ENCODE measurements at places on chromosomes 6 and 20.

- DNase-seq = no peak
These were observed 83.1 kb upstream of the FOXQ1 start for GRCh38 chr6:1228754-1229191.

- DNase-seq = no peak
These were observed 405.5 kb upstream of the PLCB4 start for GRCh38 chr20:8663424-8663823.

GRCh38 chr6:3848380-3848779 is 793 bp upstream of the FAM50B start:
- no peak for DNase-seq

DNA sequence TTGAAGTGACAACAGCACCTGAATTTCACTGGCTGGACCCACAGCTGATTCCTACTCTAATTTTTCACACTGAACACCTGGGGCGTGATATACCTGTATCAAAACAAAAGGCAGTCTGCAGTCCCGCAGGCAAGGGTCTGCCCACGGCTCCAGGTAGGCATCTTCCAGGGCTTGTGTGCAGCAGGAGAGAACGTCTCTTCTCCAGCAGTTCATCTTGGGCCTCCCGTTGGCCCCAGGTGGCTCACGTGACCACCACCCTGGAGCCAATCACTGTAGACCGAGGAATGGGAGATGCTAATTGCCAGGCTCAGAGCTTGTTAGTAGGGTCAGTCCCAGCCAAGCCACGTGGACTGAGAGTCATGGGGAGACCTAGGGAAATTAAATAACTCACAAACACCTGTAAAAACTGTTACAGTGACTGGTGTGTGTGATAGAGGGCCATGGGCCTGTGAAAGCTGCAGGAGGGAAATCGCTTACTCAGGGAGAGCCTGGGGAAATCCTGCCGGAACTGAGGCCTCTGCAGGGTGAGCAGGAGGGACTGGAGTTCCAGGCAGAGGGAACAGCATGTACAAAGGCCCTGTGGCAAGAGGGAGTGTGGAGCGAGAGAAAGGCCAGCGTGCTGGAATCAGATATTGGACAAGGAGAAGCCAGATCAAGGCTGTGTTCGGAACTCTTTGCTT is 83.4 kb downstream of the EYA2 start:
- DNase-seq = no peak

DNA sequence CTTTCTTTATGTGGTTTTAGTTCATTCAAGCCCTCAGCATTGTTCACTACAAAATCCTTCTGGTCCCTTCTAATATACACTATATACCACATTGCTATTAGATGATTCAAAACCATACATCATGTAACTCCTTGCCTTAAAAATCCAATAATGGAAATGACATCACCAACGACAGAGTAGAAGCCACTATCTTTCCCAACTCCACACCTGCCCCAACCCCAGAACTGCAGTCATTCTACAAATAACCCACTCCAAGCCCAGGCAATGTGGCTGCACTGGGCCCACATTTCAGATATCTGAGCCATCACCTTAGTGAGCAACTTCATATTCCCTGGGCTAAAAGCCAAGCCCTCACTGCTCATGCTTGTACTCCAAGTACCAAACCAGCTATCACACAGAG is 22.6 kb upstream of the RUNX2 start:
- no peak for DNase-seq

DNA sequence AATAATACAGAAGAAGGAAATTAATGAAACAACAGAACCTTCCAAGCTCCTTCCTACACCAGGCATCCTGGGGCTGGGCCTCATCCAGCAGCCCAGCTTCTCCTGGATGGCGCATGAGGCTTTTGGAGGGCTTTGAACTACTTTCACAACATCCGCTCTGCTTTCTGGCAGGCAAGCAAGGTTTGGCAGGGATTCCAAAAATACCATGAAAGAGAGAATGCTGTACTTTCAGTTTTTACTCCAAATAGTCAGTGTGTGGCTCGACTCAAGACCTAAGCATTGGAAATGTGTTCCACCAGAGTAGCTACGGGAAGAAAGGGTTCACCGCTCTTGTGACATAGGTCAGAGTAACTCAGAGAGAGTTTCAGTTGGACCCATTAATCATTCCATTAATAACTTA is 125.4 kb downstream of the OPRM1 start:
- DNase-seq = peak; percentile 57

- DNase-seq = no peak
These were observed 11.1 kb downstream of the TMEM74B start for GRCh38 chr20:1173698-1174097.

DNA sequence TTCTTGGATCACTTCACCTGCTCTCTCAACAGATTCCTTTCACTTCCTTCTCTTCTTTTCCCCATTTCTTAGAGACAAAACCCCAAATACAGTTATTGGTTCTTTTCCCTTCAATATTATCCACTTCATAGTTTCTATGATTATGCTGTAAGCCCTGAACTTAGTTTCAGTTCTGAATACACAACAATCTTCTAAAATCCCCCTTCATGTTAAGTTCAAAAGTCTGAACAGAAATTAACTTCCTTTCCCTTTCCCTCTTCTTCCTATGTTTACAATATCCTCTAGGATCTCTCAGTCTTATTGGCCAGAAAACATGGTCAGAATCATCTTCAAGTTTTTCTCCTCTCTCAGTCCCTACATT is 57.7 kb downstream of the OGFRL1 start:
- DNase-seq = no peak

GRCh38 chr6:52499681-52500236 is 77.1 kb downstream of the TRAM2 start:
- DNase-seq = no peak

DNA sequence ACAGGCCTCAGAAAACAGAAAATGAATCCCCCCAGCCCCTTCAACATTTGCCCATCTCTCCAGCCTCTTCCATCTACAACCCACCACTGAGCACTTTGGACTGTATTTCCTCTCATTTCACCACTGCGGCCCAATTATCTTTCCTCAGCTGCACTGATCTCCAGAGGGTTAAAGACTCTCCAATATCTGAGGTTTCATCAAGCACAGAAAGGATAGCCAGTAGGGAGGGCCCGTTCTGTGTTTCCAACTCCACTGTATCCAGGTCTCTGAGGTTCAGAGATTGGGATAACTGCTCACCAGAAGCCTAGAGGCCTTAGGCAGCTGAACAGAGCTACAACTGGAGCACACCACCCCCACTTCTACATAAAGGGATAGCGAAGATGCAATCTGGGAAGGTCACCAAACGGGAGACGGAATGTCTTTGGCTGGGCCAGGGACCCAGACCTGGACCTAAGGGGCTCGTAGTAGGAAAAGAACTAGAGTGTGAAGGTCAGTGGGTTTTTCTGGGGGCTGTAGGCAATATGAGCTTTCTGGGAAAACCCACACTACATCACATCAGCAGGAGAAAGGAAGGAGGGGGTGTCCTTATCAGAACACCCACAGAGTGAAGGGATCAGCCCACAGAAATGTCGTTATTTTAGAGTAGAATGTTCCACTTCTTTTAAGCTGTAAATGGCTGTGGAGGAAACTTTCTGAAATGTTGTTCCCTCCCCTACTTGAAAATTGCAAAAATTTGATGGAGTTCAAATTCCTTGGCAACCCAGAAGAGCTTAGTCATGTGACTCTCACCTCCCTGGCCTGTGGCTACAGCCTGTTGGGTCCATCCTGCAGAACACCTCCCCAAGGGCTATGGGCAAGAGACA is 7.3 kb downstream of the KCNK5 start:
- no peak for DNase-seq

DNA sequence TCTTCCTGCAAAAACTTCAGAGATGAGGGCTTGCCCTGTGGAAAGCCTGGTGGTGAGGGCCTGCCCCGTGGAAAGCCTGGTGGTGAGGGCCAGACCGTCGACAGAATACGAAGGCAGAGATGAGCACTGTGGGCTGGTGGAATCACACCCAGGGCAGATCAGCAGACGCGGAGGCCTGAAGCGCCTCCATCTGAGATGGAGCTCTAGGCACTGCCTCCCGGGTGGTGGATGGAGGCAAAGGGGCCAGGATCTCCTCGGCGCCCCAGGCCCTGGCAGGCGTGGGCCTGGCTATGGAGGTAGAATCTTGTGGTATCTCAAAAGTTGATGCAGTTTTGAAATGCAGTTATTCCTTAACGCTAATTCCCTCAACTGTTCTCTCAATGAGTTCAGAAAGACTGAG is 104.8 kb downstream of the PSMB1 start:
- no peak for DNase-seq

- no peak for DNase-seq
These were observed 6.5 kb upstream of the ABHD12 start for GRCh38 chr20:25397096-25397495.

GRCh38 chr20:63682384-63683139 is 13.9 kb upstream of the TNFRSF6B start:
- no peak for DNase-seq

GRCh38 chr6:101126501-101126900 is 245.4 kb upstream of the ASCC3 start:
- no peak for DNase-seq

- no peak for DNase-seq
These were observed 2.5 kb upstream of the SNX3 start for GRCh38 chr6:108263371-108263770.

DNA sequence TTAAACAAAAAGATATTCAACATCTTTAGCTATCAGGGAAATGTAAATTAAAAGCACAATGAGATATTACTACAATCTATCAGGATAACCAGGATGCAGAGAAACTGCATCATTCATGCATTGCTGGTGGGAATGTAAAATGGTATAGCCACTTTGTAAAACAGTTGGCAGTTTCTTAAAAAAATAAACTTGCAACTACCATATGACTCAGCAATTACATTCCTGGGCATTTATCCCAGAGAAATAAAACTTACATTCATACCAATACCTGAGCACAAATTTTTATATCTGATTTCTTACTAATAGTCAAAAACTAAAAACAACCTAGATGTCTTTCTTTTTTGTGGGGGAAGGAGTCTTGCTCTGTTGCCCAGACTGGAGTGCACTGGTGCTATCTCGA is 190.3 kb upstream of the TAB2 start:
- no peak for DNase-seq

Measured in muscle of back (tissue), 13 donors.